ENCODE measurements at places on chromosomes 3 and 15. TPM values are rescaled to one million over a fixed set of nuclear protein-coding genes. Genes with fewer than 3 reads are reported as not detected.

CCR3 gene
- total RNA-seq = not detected

GRCh38 chr3:171377859-171378258 lies 82.3 kb downstream of the TNIK start:
- H3K27ac ChIP-seq = no peak overlapping the region

- no peaks in the 10 kb centered on the region for H3K27me3 ChIP-seq
- no peaks in the 10 kb centered on the region for H3K36me3 ChIP-seq
- no peak for DNase-seq
- no peaks in the 10 kb centered on the region for H3K4me1 ChIP-seq
- no peak overlapping the region for H3K4me3 ChIP-seq
- no peak overlapping the region for H3K27ac ChIP-seq
Observed at GRCh38 chr3:102059145-102059943, 210.0 kb downstream of the NFKBIZ start.

ROBO2 gene
- 12.3 TPM for total RNA-seq

DNA sequence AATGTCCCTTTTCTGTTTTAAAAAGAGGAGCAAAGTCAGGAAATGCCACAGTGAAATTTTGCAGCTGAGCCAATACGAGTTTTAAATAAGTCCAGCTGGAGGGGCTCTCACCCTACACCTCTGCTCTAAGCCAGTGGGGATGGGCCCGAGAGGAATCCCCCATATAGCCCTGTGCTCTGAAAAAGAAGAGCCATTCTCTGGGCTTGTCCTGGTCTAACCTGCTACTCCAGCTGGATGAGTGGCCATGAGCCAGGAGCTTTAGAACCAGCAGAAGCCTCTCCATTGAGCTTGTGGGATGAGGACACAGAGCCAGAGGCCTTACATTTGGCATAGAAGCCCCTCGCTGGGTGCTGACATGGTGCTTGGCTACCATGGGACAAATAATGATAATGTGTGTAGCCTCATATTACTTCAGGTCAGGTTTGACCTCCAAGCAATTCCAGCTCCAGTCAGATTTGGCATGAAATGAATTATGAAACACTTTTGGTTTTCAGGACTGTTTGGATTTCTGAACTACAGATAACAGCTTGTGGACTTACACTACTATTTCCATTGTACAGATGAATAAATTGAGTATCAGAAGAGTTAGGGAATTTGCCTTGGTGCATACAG lies 172.4 kb downstream of the CHST2 start:
- H3K27ac ChIP-seq = no peak overlapping the region
- no peaks in the 10 kb centered on the region for H3K27me3 ChIP-seq
- no peak for DNase-seq
- H3K4me3 ChIP-seq = no peak overlapping the region
- H3K4me1 ChIP-seq = no peaks in the 10 kb centered on the region

- H3K4me1 ChIP-seq = no peaks in the 10 kb centered on the region
- DNase-seq = no peak
- H3K27ac ChIP-seq = no peak overlapping the region
- H3K27me3 ChIP-seq = no peaks in the 10 kb centered on the region
Observed at GRCh38 chr3:130761730-130762311, 15.2 kb upstream of the PIK3R4 start.

IL17RC gene
- total RNA-seq = 3.1 TPM

- DNase-seq = peak; percentile 91
- no peak overlapping the region for H3K27ac ChIP-seq
- H3K4me3 ChIP-seq = no peak overlapping the region
Observed at GRCh38 chr3:141105828-141106628, 54.9 kb downstream of the SPSB4 start.

DNA sequence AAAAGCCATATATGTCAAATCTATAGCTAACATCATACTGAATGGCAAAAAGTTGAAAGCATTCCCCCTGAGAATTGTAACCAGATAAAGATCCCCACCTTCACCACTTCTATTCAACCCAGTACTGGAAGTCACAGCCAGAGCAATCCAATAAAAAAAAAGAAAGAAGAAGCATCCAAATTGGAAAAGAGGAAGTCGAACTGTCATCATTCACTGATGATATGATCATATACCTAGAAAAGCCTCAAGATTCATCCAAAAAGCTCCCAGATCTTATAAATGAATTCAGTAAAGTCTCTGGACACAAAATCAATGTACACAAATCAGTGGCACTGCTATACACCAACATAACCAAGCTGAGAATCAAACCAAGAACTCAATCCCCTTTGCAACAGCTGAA lies 97.4 kb downstream of the CBLB start:
- DNase-seq = no peak
- no peaks in the 10 kb centered on the region for H3K36me3 ChIP-seq
- H3K27ac ChIP-seq = no peak overlapping the region
- no peaks in the 10 kb centered on the region for H3K4me1 ChIP-seq

IL17RB gene
- total RNA-seq = 5.5 TPM

EPHA6 gene
- total RNA-seq = 0.11 TPM

GRCh38 chr3:29065211-29065785 lies 215.6 kb upstream of the RBMS3 start:
- H3K4me1 ChIP-seq = peaks cover 23% of the 10 kb centered on the region
- DNase-seq = peak; percentile 86
- no peak overlapping the region for H3K27ac ChIP-seq
- H3K27me3 ChIP-seq = no peaks in the 10 kb centered on the region

All from neural progenitor cell (in vitro differentiated cells).